CD4-positive, alpha-beta T cell treated with Interleukin-17A for 1 hour (primary cell): ENCODE measurements at places on chromosomes 5 and 9.

GRCh38 chr5:22938362-22938761 lies 85.2 kb upstream of the CDH12 start:
- no peak for DNase-seq

- peak; percentile 46 for DNase-seq
Measured at GRCh38 chr5:40429258-40430100, 250.2 kb upstream of the PTGER4 start.

DNA sequence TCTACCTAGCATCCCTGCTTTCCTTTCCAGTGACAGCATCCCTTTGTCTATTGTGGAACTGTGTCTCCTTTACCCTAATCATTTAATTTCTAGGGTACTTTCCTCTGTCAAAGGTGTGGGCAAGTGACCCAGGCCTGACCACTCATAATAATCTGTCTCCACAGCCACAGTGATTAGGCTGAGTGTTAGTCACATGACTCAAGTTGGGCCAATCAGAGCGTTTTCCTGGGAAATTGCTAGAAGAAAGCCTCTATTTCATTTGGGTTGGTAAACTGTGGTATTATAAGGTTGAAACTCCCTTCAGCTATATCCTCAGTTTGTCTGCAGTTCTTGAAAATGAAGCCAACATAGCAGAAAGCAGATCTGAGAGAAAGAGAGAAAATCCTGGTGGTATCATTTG lies 14.2 kb upstream of the AP3B1 start:
- DNase-seq, result no peak

DNA sequence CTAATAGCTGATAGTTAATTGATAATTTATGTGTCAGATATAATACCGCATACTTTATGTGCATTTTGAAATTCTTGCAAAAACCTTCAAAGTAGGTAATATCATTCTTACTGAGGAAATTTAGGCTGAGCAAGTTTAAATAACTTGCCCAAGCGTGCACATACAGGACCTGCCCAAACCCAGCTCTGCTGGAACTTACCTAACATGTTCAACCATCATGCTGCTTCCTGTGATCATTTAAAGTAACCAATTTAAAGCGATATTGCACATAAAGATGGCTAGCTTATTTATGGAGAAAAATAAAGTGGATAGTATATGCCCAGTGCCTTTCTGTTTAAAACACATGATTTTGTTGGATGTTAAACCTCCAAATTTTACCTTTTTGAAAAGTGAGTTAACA lies 4.3 kb downstream of the FAM174A start:
- DNase-seq, result no peak

- DNase-seq, result no peak
Measured at GRCh38 chr9:87069690-87070089, 122.4 kb upstream of the GAS1 start.

GRCh38 chr5:157951673-157952373 lies 92.9 kb upstream of the CLINT1 start:
- DNase-seq, result no peak

- DNase-seq, result no peak
Measured at GRCh38 chr5:151632524-151632923, 41.4 kb upstream of the FAT2 start.

DNA sequence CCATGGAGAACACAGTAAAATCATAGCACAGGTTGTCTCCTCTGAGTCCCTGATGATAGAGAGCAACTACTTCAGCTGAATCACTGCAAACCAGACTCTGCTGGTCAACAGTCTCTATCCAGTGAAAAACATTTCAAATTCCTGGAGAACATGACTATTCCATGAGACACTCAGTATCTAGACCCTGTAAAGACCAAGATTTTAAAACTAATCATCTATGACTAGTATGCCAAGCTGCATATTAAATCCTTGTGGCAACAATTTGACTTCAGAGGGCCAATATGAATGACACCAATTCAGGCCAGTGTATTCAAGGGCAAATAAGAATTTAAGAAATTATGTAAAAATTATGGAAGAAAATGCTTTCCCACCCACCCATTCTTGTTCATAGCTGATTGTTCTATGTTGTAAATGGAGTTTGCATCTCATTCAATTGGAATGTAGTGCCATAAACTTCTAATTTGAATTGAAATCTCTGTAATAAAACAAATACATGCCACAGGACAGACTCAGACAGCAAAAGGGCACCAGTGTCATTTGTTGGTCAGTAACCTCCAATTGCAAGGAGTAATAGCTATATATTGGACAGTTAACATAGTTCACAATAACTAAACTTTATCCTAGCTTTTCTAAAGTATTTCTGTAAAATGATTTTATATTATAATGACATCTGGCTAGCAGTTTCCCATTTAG lies 80.1 kb upstream of the LPAR1 start:
- no peak for DNase-seq

GRCh38 chr9:127878652-127879390 lies 1.3 kb upstream of the AK1 start:
- no peak for DNase-seq

- no peak for DNase-seq
Measured at GRCh38 chr5:176743868-176744583, 66.3 kb upstream of the UNC5A start.

- peak; percentile 28 for DNase-seq
Measured at GRCh38 chr5:168481330-168481788, 4.9 kb upstream of the RARS1 start.

DNA sequence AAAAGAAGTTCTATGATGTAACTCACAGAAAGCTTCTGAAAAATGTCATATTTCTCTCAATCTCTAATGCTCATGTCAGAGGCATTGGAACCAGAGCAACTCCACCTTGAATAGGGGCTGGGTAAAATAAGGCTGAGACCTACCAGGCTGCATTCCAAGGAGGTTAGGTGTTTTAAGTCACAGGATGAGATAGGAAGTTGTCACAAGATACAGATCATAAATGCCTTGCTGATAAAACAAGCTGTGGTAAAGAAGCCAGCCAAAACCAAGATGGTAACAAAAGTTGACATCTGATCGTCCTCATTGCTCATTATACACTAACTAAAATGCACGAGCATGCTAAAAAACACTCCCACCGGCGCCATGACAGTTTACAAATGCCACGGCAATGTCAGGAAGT lies 411.1 kb upstream of the GRIA1 start:
- DNase-seq, result no peak

- DNase-seq, result no peak
Measured at GRCh38 chr9:108156270-108156998, 666.9 kb upstream of the KLF4 start.

- DNase-seq, result no peak
Measured at GRCh38 chr5:59770953-59771352, 122.6 kb downstream of the PDE4D start.

DNA sequence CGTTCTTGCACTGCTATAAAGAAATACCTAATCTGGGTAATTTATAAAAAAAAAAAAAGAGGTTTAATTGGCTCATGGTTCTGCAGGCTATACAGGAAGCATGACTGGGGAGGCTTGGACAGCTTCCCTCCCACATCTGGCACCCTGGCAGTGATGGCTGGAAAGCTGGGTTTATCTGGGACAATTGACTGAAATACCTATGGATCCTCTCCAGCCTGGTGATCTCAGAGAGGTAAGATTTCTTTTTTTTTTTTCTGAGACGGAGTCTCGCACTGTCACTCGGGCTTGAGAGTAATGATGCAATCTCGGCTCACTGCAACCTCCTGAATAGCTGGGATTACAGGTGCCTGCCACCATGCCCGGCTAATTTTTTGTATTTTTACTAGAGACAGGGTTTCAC lies 22.7 kb upstream of the UGCG start:
- no peak for DNase-seq

DNA sequence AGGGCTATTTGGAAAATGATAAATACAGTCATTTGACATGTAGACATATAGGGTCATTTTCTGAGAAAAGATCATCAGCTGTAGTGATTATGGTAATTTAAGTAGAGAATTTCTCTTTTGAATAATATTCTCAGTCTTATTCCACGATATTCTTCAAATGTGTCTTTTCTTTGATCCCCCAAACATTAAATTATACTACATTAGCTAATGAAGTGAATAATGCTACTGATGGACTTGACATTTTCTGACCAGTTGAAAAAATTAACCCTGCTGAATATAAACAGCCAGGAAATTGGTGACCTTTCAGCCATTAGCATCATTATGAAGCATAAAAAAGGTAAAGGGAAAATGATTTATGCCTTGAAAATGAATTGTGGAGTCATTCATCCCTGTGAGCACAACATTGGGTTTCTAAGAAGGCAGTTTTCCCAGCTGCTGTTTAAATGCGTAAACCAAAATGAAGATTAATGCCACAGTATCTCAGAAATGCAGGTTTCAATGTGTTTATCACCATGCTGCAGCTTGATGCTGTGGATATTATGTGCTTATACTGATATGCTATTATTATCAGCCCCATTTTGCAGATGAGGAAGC lies 489.1 kb downstream of the KCTD16 start:
- no peak for DNase-seq
